Esophagus muscularis mucosa (tissue), 4 donors: ENCODE measurements at places on chromosomes 16 and 17. TPM values are rescaled to one million over a fixed set of nuclear protein-coding genes. Genes with fewer than 3 reads are reported as not detected.

DNA sequence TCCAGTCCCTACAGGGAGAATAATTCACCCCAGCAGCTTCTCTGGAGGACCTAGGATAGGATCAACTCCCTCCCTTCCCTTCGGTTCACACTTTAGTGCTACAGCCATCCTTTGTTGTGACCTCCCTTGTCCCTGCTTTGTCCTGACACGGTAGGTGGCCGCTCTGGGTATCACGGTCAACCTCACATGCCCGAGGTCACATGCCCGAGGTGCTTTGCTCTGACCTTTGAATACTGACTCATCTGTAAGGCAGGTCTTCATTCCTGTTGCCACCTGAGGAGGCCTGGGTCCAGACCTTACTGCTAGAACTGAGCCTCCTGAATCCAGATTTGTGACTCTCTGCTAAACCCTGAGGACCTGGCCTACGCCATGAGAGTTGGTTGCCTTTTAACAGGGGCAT, 19.7 kb downstream of the ALKBH5 start:
- no peak overlapping the region for H3K27ac ChIP-seq
- no peak for DNase-seq
- peaks cover 92% of the 10 kb centered on the region for H3K36me3 ChIP-seq
- H3K4me1 ChIP-seq = peaks cover 58% of the 10 kb centered on the region

DNA sequence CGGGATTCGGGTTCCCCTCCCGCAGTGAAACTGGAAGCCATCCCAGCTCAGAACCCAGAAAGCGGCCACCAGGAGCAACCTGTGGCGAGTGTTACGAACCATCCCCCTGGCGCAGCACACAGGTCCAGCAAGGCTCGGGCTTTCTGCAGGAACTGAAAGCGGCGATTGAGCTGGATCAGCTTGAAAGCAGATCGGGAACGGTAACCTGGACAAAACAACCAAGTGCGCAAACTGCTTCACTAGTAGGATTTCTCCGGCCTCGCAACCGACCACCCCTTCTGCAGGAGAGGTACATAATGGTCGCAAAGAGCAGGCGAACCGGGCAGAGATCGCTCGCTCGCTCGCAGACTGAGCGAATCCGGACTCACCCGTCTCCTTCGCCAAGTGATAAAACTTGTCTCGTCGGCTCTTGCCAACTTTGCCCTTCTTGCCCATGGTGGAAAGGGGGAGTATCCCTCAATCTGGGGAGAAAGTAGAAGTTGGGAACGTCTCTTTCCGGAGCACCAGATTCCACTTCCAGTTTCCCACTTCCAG, 696 bp upstream of the PSMC5 start:
- peaks cover 68% of the 10 kb centered on the region for H3K36me3 ChIP-seq
- peak overlapping the region; percentile 92 for H3K4me3 ChIP-seq
- DNase-seq = no peak
- H3K27ac ChIP-seq = peak overlapping the region; percentile 88
- no peaks in the 10 kb centered on the region for H3K27me3 ChIP-seq

DNA sequence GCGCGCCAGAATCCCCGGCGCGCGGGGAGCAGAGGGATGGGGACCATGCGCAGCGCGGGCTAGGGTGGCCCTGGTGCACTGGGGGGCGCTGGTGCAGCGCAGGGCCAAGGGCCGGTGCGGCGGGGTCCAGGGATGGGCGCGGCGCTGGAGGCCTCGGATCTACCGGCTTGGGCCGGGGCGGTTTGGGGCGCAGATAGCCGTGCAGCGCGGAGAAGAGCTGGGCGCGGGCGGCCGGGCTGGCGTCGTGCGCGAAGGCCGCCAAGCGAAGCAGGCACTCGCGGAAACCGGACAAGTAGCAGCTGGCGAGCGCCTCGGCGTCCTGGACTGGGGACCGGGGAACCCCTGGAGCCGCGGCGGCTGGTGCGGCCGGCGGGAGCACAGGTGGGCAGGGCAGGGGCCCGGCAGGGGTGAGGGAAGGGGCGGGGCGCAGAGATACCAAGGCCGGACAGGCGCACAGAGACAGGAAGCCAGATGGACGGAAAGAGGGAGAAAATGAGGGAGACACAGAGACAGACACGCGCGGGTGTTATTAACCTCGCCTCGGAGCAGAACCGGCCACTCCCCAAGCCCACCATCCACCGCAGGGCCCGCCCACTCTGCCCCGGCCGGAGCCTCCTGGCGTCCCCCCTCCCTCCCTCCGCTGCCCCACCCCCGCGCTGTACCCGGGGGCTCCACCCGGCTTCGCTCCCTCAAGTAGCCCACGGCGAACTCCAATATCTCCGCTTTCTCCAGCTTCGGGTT, 2.1 kb downstream of the HES7 start:
- peak overlapping the region; percentile 8 for H3K27ac ChIP-seq
- H3K4me1 ChIP-seq = peaks cover 88% of the 10 kb centered on the region
- DNase-seq = no peak

- H3K27ac ChIP-seq = no peak overlapping the region
- H3K36me3 ChIP-seq = no peaks in the 10 kb centered on the region
- H3K4me3 ChIP-seq = peak overlapping the region; percentile 46
- peaks cover 93% of the 10 kb centered on the region for H3K27me3 ChIP-seq
Observed at GRCh38 chr17:49968405-49969133, 421 bp upstream of the DLX4 start.

- DNase-seq = no peak
- H3K27ac ChIP-seq = peak overlapping the region; percentile 40
- no peaks in the 10 kb centered on the region for H3K27me3 ChIP-seq
- no peak overlapping the region for H3K4me3 ChIP-seq
- H3K36me3 ChIP-seq = no peaks in the 10 kb centered on the region
Observed at GRCh38 chr17:68579194-68579927, 21.8 kb downstream of the FAM20A start.

GRCh38 chr16:2532494-2533141, 1.4 kb upstream of the CEMP1 start:
- peaks cover 14% of the 10 kb centered on the region for H3K36me3 ChIP-seq
- H3K27ac ChIP-seq = peak overlapping the region; percentile 97
- no peaks in the 10 kb centered on the region for H3K27me3 ChIP-seq
- peak overlapping the region; percentile 71 for H3K4me3 ChIP-seq
- DNase-seq = no peak

DNA sequence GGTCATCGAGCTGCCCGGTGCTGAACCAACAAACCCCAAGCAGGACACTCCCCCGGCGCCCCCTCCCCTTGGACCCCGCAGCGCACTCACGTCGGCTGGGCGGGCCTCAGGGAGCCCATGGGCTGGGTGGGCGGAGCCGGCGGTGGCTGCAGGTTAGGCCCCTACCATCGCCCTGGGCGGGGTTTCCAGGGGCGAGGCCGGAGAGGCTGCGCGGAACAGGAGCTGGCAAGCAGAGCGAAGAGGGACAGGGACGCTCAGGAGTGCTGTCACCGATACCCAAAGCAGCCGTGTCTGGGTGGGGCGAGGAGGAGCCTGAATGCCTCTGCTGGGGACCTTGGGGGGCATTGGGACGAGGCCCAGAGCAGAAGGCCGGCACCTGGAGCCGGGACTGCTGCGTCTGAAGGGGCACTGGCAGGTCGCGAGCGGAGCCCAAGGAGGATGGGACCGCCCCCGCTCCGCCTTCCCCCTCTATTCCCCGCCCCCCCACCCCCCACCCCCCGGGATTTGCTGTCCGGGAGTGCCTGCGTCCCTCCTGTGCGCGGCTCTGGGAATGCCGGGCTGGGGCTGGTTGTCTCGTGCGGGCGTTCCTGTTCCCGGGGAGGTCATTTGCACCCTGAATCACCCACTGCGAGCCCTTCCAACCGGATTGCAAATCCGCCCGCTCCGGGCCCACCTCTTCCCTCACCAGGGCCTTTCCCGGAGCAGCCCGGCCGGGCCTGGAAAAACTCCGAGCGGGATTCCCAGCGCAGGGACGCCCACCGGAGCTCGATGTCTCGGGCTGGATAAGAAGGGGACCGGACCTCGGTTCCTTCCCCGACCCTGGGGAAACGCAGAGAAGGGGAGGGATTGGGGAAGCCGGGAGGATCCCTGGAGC, 902 bp downstream of the ARHGAP27 start:
- H3K27me3 ChIP-seq = peaks cover 4% of the 10 kb centered on the region
- H3K4me1 ChIP-seq = peaks cover 61% of the 10 kb centered on the region
- peak overlapping the region; percentile 72 for H3K27ac ChIP-seq

DNA sequence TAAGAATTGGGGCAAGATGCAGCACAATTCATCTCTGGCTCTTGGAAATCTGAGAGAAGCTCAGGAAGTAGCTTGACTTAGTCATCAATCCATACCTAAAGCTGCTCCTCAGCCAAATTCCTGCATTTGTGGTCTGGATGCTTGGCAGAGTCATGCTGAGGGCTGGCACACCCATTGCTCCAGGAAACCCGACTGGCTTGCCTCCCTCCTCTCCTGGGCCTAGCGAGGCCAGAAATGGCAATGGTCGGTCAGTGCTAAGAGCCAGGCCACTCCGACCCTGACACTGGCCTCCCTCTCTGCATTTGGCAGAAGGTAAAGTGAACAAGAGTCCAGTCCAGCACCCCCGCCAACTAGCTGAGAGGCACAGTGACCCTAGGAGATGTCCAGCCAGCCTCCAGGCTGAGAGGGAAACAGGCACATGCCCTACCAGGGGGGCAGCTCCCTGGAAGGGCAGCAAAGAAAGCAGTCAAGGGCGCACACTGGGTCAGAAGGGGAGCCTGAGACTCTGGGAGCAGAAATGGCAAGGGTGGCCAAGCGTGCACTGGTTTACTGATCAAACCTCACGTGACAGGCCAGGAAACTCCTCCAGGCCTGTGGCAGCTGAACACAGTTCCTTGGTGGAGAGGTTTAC, 10.0 kb downstream of the POLDIP2 start:
- no peak for DNase-seq
- no peaks in the 10 kb centered on the region for H3K27me3 ChIP-seq

- no peaks in the 10 kb centered on the region for H3K27me3 ChIP-seq
- peak overlapping the region; percentile 35 for H3K4me3 ChIP-seq
- peaks cover 48% of the 10 kb centered on the region for H3K4me1 ChIP-seq
- peak overlapping the region; percentile 77 for H3K27ac ChIP-seq
Observed at GRCh38 chr16:65071433-65072311, 50.2 kb downstream of the CDH11 start.

DNA sequence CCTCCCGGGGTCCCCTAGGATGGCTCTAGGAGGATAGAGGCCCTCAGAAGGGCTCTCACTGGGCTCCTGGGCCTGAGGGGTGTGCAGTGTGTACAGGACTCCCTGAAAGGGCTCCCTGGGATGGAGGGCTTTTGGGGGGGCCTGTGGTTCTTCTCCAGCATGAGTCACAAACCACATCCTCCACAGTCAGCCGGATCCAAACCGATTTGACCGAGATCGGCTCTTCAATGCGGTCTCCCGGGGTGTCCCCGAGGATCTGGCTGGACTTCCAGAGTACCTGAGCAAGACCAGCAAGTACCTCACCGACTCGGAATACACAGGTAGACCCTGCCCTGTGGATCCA, 4.5 kb downstream of the TRPV2 start:
- peaks cover 6% of the 10 kb centered on the region for H3K27me3 ChIP-seq
- H3K27ac ChIP-seq = peak overlapping the region; percentile 80
- no peak overlapping the region for H3K4me3 ChIP-seq
- peaks cover 13% of the 10 kb centered on the region for H3K4me1 ChIP-seq
- peaks cover 48% of the 10 kb centered on the region for H3K36me3 ChIP-seq

CES3 gene
- total RNA-seq = not detected

OSBPL7 gene
- 2.0 TPM for total RNA-seq

KRT14 gene
- total RNA-seq = not detected

WNK4 gene
- 0.50 TPM for total RNA-seq

SUPT4H1 gene
- 47.1 TPM for total RNA-seq

CEMP1 gene
- not detected for total RNA-seq

PPY gene
- not detected for total RNA-seq
